ENCODE measurements at places on chromosomes 12 and 14.
A peak's percentile ranks its signal among the peaks of the same experiment; 100 is the strongest.

DNA sequence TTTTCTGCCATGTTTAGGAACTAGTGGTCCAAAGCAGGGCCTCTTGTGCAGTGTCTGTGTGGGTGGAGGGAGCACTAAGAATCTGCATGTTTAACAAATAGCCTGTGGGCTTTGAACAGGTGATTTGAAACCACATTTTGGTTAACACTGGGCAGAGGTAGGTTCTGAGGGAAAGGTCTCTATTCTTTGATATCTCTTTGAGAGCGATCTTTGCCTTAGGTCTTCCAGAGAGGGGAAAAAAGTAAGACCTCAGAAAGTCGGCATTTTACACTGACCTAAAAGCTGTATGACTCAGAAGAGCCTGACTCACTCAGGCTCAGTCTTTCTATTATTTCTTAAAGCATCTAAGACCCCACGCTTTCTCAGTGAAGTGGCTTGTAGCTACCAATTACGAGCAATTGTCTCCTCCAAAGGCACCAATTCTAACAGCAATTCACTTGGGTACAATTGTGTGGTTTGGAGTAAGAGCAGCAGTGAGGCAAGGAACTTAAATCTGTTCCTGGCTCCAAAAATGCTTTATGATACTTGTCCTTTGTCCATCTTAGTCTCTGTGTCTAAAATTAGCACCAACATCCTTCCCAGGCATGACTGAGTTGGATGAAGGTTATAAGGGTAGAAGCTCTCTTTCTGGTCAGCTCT is 8.8 kb downstream of the EIF2B2 start:
- peak; percentile 57 for DNase-seq

GRCh38 chr12:4572680-4573079 is 10.7 kb downstream of the DYRK4 start:
- DNase-seq = no peak

- DNase-seq = peak; percentile 80
Observed at GRCh38 chr12:107515446-107515958, 170.1 kb upstream of the PWP1 start.

- DNase-seq = no peak
Observed at GRCh38 chr12:94706250-94706661, 55.9 kb upstream of the TMCC3 start.

DNA sequence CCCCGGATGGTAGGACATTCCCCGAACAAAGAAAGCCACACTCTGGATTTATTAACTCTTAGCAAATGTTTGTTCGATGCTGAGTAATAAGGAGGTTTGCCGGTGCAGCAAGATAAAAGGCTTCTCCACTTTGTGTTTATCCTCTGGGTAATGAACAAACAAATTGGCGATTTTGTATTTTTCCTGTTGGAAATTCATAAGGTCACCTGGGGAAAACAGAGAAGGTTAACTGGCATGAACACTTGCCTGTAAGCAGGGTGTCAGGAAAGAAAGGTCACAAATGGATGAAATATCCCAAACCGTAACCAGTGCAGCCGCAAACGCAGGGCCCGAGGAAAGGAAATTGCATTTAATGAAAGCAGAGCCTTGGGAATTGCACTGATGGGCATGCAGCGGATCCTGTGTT is 132.8 kb downstream of the RMST start:
- DNase-seq = no peak

DNA sequence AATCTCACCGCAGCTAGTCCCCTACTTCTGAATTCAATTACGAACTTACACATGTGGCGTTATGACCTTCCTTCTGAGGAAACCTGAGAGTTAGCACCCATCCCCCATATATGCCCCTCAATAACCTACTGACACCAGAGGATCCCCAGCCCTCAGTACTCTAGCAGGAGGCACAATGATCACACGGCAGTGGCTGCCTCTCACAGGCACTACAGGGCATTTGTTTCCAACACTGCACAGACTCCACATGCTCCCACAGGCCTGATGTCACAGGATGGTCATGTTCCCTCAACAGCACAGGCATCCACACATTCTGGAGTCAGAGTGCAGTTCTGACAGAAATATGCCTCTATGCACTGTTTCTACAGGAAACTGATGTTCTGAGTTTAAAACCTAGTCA is 17.4 kb downstream of the PPP1CC start:
- DNase-seq = no peak

DNA sequence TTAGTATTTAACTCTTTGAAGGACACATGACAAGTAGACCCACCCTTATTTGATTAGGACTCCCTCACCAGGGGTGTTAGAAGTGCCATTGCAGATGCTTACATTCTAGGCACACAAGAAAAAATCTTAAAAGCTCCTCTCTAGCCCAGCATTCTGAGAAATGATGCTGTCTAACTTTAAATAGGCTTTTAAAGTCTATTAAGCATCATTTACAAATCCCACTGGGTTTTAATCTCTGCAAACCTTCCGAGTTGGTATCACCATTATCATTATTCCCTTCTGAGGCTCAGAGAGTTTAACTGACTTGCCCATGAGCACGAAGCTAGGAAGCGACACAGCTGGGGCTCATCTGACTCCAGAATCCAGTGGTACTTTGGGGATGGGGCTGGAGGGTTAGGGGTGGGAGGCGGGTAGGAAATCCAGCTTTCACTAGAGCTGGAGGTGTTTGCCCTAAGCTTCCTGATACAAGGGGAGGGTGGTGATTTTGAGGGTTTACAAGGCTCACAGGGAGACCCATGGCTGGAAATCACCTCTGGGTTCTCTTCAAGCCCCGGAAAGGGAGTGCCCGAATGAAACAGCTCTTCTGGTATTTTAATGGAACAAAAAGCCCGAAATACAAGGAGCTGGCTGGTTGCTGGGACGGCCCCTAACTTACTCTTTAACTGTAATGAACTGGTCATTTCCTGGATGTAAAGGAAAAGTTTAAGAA is 109.2 kb upstream of the FUT8 start:
- no peak for DNase-seq

DNA sequence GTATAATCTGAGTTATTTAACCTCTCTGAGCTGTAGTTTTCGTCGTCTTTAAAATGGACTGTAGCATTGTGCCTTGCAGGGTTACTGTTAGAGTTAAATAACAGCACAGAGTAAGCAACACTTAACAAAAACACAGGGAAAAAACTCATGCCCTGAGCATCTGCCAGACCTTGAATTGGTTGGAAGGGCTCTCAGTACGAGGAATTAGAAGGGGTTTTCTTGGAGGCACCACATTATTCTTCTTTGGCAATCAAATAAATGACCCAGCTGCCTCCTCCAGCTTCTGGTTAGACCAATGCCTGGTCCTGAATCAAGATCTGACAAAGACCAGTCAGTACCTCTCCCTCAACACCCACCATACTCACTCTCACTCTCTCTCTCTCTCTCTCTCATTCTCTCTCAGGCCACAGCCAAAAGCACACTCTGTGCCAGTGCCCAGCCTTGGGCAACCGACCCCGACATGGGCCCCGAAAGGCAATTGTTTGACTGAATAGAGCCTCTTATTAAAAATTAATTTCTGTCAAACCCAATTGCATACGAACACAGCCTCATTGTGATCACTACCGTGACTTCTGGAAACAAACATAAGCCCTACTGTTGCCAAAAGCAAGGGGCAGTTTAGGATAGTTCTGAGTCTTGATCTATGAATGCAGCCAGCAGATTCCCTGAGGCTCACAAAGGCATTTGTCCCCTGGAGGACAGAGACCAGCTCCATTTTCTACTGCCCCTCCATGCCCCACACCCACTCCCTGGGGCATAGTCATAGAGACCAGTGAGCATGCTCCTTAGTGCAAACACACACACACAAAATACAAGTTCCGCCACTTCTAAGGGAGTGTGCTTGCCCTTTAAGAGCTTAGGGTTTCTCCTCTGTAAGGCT is 23.9 kb downstream of the DUSP6 start:
- DNase-seq = no peak

- no peak for DNase-seq
Observed at GRCh38 chr14:64092940-64093339, 201.2 kb downstream of the ESR2 start.

DNA sequence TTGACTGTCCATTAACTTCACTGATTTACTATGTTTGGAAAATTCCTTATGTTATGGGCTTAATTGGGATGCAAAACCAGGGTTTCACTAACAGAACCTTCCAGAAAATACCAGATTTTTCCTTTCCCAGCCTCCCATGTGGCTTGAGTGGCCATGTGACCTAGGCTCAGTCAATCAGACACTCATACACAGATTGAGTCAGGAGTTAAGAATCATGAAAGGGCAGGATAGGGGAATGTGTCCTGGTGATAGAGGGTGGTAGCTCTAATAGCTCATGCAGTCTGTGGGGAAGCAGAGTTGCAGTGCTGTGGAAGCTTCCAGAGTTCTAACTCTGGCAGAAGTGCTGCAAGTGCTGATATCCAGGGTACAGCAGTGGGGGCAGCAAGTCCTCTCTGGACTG is 134.1 kb upstream of the IFNG-AS1 start:
- peak; percentile 10 for DNase-seq

DNA sequence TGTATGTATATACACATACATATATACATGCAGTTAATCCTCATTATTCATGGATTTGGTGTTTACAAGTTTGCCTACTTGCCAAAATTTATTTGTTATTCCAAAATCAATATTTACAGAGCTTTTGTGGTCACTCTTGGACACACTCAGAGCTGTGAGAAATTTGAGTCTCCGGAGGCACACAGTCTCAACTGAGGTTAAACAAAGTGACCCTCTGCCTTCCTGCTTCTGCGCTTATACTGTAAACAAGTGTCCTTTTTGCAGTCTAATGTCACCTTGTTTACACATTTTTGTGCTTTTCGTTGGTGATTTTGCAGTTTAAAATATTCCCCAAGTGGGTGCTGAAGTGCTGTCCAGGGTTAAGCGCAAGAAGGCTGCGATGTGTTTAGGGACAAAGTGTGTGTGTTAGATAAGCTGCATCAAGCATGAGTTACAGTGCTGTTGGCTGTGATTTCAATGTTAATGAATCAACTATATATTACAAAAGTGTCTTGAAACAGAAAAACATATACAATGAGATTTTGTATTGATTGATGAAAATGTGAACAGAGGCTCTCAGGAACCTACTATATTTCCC is 13.1 kb upstream of the LTA4H start:
- no peak for DNase-seq

GRCh38 chr12:13562915-13563742 is 366.6 kb downstream of the EMP1 start:
- no peak for DNase-seq

- DNase-seq = no peak
Observed at GRCh38 chr12:124853781-124854636, 9.7 kb downstream of the SCARB1 start.

- DNase-seq = no peak
Observed at GRCh38 chr12:61188801-61189595, 1071.2 kb upstream of the USP15 start.

GRCh38 chr14:42918615-42919014 is 1311.9 kb downstream of the LRFN5 start:
- DNase-seq = no peak

DNA sequence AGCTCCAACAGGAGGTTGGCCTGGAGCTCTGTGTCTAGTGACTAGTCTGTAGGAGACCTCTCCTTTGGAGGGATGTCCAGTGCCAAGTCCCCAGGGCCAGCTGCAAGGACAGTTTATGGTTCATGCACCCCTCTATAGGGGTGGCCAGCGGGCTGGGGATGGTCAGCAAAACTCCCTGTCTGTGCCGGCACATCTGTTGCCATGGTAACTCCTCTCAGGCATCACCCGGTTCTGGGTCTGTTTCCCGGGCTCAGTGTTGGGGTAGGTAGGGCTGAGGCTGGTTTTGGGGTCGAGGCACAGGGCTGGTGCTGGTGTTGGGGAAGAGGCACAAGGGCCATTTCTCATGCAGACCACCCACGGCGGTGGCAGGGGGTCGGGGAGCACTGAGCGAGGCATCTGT is 196.8 kb downstream of the RBM19 start:
- DNase-seq = no peak

GRCh38 chr12:114096461-114096860 is 130.3 kb upstream of the RBM19 start:
- DNase-seq = peak; percentile 46

GRCh38 chr12:130308393-130308792 is 29.3 kb upstream of the PIWIL1 start:
- no peak for DNase-seq
